Keratinocyte (primary cell): ENCODE measurements at places on chromosomes 5 and 9. TPM values are rescaled to one million over a fixed set of nuclear protein-coding genes. Genes with fewer than 3 reads are reported as not detected.

DNA sequence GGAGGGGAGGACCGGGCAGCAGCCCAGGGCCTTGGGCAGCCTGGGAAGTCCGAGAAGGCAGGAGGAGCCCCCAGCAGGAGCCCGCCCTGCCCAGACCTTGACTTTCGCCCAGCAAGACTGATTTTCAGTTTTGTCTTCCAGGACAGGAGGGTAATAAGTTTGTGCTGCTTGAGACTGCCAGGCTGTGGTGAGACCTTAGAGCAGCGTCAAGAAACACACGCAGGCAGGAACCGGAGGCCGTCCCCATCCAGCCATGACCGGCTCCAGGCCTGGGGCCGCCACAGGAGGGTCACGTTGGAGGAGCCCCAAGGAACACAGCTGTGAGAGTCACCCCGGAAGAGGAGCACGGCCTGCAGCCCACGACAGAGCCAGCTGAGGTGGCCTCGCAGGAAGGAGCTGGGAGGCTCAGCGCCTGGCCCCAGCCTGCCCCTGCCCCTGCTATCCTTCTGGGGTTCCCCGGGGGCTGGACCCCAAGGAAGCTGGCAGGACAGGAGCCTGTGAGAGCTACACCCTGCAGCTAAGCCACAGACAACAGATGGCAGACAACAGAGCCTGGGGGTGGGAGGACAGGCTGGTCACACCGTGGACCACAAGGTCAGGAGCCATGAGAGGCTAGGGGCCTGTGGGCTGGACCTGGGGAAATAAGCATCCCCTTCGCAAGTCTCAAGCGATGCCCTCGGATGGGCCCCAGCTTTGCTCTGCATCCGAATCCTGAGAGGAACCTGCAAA is 126.0 kb upstream of the FAM120A start:
- DNase-seq = no peak

GRCh38 chr9:129280236-129280622 is 102.2 kb upstream of the IER5L start:
- DNase-seq = no peak

DNA sequence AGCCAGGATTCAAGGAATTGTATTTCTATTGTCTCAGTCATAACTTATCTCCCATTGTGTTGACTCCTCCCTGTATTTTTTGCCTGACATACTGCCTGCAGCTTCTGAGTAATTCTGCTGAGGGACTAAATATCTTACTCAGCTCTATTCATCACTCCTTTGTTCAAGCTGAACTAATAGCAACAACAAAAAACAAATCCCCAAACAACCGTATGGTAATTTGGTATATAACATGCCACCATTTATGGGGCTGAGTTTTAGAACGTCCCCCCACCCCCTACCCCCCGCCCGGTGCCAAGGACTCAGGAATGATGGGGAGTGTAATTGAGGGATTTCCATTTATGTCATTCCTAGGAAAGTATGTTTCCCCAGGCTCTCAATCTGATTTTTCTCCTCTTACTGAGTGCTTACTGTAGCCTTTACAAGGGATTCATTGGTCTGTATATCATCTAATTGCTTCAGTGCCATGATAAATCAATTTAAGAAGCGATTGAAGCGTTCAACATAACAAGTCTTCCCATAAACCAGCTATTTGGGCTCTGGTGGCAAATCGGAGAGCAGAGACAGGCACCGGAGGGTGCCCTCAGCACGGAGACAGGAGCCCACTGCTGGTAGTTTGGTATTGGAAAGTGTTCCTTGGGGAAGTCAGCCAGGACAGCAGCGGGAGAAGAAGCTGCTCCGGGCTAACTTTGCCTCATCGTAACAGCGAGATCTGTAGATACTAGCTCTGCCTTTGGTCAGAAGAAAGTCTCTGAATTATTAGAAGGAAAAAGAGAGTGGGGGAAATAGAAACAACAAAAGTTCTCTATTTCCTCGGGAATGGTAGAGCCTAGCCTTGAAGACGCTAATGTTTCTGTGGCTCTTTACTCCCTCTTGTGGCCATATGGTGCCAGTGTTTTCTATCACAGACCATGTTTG is 40.7 kb upstream of the HSD17B4 start:
- peak; percentile 45 for DNase-seq

DNA sequence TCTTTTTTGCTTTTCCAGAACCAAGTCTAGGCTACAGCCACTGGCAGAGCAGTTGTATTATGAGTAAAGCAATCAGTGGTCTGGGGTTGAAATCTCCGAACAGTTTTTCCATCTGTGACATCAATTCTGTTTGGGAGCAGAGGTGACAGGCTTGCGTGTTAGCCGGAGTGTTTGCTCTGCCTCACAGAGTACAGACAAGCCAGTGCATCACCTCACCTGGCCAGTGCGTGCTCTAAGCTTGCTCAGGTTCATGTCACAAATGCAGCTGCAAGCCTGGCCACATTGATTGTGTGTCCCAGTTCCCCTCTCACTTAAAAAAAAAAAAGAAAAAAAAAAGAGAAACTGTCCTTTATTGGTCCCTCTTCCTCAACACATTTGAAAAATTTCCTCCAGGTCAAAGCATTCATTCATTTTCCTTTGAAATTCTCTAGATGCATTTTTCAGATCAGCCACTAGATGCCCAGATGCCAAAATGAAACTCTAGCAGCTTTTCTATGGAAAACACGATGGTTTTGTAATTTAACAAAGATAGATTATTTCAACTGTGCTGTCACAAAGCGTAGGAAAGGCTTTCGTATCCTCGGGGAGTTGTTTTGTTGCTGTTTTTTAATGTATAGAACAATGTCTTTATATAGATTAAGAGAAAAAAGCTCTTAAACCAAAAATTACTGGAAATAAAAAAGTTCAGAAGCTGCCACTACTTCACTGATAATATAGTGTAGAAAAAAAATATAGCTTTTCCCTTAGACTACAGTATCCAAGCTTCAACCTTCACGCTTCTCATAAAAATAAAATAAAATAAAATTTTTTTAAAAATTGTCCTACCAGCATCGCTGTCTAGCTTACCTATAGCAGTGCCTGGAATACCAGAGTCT is 585.5 kb downstream of the TLE1 start:
- no peak for DNase-seq

- DNase-seq = no peak
These were observed 17.3 kb upstream of the RNU6ATAC start for GRCh38 chr9:134181648-134182034.

DNA sequence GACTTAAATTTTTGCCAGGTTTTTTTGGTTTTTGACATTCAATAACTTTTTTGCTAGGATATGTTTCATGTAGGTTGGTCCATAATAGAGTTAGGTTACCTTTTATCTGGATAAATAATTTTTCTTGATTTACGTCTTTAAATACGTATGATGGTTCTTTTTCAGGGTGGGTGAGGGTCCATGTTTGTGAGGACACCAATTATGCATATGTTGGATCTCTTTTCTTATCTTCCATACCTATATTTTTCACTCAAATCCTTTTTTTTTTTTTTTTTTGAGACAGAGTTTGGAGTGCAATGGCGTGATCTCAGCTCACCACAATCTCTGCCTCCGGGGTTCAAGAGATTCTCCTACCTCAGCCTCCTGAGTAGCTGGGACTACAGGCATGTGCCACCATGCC is 17.3 kb upstream of the CDC42SE2 start:
- DNase-seq = no peak

GRCh38 chr5:5623397-5623796 is 200.9 kb downstream of the ICE1 start:
- DNase-seq = no peak

- DNase-seq = no peak
These were observed 211.2 kb upstream of the GLRA1 start for GRCh38 chr5:152135827-152136226.

GRCh38 chr5:97846643-97847042 is 663.6 kb upstream of the RIOK2 start:
- no peak for DNase-seq

- no peak for DNase-seq
These were observed 22.3 kb downstream of the FABP6 start for GRCh38 chr5:160251406-160252155.

DNA sequence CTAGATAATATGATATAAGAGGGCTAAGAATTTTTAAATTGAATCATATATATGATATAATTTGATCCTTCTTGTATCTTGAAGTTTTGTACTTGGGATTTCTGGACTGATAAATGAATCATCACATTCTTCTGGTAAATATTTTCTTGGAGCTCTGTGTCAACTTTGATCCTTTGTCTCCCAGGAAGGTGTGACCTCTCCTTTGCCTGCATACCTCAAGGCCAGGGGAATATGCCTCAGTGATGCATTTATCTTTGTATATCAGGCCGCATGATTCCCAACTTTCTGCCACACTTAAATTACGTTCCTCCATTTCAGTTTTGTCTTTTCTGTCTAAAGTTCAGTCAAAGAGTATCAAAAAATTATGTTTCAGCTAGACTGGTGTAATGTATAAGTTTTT is 101.2 kb downstream of the NLN start:
- DNase-seq = peak; percentile 15

DNA sequence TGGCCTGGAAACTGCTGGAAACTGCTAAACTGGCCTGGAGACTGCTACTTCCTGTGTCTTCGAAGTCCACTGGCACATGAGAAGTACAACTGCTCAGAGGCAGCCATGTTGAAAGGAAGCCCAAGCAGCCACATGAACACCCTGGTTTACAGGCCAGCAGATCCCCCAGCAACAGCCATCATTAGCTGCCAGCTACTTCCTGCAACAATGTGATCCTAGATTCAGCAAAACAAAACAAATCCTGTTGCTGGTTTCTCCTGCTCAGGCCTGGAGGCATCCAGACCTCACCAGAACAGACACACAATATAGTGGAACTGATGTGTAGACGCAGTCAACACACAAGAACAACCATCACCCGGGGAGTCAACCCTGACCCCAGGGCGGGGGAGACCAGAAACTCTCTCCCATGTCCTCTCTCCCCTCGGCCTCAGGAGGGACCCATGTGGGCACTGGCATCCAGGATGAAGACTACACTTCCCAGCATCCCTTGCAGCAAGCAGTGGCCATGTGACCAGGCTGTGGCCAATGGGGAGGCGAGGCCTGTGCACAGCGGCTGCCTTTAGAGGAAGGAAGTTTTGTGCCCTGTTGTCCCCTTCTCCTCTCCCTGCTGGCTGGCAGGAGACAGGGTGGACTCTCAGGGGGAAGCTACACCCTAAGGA is 9.2 kb upstream of the LCN15 start:
- no peak for DNase-seq

DNA sequence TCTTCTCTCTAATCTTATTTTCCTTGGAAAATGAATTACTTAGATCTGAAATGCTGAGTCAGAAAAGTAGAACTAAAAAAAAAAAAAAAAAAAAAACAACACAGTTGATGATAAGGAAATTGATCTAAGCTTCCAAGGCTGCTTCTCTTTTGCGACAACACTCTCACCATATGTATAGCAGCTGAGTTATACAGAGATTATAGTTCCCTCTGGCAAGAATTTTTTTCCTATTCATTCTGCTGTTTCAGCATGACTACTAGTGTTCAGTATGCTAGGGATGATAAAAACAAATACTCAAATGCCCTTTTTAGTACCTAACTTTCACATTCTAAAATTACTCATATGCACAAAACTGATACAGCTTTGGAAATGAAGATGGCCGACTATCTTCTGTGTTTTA is 267.3 kb downstream of the MLLT3 start:
- DNase-seq = peak; percentile 17

- DNase-seq = no peak
These were observed 69.4 kb upstream of the ADAMTS2 start for GRCh38 chr5:179414459-179415261.

- DNase-seq = no peak
These were observed 39.6 kb upstream of the CSNK1G3 start for GRCh38 chr5:123472150-123472924.

DNA sequence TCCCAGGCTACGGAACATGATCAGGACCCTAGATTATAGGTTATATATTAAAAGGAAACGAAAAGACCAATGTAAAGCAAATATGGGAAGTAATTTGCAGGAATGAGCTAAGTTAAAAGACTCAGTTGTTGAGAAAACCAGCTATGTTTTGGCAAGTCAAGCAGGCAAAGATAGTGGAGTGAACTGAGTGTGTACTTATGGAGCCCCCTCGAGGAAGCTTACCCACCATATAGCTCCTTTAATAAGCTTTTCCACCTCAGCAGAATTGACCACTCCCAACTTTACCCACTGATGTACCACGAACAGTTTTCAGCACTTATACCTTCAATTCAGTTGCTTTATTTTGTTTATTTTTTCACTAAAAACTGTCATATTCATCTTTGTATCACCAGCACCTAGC is 57.3 kb upstream of the PJA2 start:
- DNase-seq = no peak

DNA sequence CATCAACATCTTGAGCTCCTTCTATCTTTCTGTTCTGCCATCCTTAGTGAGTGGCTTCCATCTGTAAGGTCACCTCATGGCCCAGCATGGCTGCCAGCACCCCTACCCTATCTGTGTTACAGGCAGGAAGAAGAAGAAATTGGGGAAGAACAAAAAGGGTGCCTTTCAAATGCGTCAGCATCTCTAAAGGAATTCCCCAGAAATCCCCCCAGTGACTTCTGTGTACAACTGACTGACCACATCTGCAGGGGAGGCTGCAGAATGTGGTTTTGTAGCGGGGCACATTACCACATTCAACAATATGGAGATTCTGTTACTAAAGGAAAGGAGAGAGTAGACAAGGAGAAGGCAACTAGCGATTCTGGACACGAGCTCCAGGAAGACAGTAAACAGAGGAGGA is 40.1 kb downstream of the ALG2 start:
- no peak for DNase-seq

- no peak for DNase-seq
These were observed 726.1 kb upstream of the ADAMTS16 start for GRCh38 chr5:4413996-4414395.

DNA sequence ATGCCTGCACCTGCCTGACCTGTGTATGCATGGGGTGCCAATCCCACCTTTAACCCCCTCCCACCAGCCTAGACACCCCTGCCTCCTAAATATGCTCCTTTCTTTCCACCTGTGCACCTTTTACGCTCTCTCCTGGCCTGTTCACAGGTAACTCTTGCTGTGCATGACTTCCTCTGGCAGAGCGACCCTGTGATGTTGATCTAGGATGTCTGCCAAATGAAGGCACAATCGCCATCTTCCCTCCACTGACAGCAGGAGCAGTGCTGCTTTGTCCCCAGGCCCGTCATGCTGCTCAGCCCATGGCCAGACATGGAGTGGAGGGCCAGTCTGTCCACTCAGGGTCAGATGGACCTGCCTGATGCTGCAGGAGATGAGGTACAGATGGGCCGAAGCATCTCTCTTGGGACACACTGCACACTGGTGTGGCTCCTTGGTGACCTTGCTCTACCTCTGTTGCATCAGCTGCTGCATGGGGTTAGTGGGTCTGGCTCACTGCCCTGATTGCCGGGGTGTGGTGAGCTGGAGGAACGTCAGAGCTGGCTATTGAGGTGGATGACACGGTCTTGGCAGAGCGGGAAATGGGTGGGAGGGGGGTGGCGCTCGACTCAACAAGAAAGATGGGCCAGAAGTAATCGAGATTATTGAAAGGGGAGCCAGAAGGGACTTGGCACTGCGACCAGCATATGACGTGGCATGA is 101.7 kb upstream of the PITX1 start:
- DNase-seq = no peak

GRCh38 chr9:106576232-106576760 is 286.7 kb upstream of the ZNF462 start:
- DNase-seq = no peak

Gene PKD2L2
- polyA plus RNA-seq = 0.10 TPM in 1 of 3 replicates, not detected in the others

Gene ECSCR
- polyA plus RNA-seq = not detected in 3 replicates

Gene MEGF10
- not detected in 3 replicates for polyA plus RNA-seq

Gene PCAT7
- polyA plus RNA-seq = not detected in 3 replicates

Gene C1QTNF3
- polyA plus RNA-seq = 0.17 to 1.1 TPM (median 1.0 TPM) in 3 replicates

Gene SHISAL2B
- polyA plus RNA-seq = not detected in 3 replicates
